ENCODE measurements at places on chromosomes 7 and 10.

DNA sequence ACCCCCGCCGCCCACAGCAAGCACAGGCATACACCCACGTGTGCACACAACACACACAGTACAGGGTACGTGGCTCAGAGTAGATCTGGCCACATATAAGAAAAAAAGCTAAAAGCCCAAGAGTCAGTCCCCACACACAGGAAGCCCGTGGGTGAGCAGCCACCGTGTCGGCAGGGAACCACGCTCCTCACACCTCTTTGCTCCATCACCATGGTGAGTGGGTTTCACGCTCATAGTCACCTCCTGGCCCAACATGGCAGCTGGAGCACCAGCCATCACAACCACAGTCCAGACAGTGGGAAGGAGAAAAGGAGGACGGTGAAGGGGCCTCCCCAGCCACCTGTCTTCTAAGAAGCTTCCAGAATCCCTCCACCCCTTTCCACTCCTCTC lies 76.0 kb upstream of the PDGFA start:
- DNase-seq = no peak

GRCh38 chr10:37844644-37845043 lies 12.8 kb downstream of the ZNF248 start:
- DNase-seq = no peak

- DNase-seq = no peak
Observed at GRCh38 chr7:74665296-74665938, 7.9 kb downstream of the GTF2I start.

GRCh38 chr7:31432176-31432575 lies 81.7 kb upstream of the ITPRID1 start:
- no peak for DNase-seq

DNA sequence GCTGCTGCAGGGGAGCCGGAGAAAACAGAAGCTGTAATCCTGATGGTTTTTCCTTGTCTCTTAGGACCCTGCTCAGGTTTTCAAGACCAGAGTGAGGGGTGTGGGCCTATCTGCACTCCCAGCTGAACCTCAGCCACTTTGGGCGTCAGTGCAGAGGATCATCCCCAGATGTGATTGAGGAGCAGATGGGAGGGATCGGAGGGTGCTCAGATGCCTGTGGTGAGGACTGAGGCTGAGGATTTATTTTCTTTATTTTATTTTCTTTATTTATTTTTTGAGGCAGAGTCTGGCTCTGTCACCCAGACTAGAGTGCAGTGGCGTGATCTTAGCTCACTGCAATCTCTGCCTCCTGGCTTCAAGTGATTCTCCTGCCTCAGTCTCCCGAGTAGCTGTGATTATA lies 13.9 kb downstream of the COL26A1 start:
- no peak for DNase-seq

- peak; percentile 6 for DNase-seq
Observed at GRCh38 chr7:80039251-80039884, 95.3 kb upstream of the GNAI1 start.

DNA sequence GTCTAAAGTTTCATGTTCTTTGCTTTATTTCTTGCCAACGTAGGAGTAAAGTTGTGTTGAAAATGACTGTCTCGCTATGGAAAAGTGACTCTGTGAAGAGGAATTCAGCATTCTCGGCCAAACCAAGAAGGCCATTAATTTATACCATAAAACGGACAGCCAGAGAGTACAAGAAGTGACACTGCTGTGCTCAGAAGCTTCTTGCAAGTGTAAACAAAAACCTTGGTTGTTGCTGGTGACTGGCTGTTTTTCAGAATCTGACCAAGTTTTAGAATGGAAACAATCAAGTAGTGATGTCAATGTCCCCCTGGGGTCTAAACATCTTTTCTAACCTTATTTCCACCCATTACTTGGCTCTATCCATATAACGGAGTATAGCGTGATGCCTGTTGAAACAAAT lies 201.9 kb downstream of the INHBA start:
- DNase-seq = no peak

- DNase-seq = no peak
Observed at GRCh38 chr7:137635874-137636273, 210.9 kb downstream of the DGKI start.

DNA sequence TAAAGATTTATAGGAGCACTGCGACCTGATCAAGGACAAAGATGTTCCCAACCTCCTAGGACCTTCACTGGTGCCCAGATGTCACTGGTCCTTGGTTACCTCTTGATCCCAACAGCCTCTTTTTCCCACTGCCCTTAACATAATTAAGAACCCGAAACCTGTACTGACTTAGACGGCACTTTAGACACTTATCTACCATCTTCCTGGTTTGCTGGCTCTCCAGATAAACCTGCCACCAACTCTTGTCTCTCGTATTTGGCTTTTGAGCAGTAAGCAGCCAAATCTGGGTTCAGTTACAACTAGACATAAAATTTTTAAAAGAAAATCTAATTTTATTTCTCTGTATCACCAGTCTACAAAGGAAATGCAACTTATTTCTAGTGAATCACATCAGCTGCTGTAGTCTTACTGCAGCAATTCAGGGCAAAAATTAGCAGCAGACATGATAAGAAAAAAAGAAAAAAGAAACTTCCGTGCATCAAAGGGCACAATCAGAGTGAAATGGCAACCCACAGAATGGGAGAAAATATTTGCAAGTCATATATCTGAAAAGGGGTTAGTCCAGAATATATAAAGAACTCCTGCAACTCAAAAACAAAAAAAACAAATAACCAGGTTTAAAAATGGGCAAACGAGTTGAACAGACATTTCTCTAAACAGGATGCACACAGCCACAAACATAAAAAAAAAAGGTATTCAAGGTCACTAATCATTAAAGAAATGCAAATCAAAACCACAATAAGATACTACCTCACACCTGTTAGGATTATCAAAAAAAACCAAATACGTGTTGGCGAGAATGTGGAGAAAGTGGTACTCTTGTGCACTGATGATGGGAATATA lies 9.4 kb downstream of the ASB13 start:
- DNase-seq = no peak

DNA sequence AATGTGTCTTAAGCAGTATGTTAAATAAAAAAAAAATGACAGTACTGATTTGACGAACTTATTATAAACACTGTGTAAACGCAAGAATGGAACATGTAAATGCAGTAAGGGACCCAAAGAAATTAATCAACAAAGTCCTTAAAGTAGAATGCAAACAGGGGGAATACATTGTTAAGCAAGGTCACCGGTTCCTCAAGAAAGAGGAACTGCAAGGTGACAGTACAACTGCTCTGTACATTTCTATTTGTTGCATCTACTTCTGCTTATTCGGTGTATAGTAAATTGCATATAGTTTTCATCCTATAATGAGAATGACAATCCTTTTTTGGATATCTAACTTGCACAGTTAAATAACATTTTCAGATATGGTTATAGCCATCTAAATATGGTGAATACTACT lies 387.0 kb upstream of the SEMA3D start:
- no peak for DNase-seq

DNA sequence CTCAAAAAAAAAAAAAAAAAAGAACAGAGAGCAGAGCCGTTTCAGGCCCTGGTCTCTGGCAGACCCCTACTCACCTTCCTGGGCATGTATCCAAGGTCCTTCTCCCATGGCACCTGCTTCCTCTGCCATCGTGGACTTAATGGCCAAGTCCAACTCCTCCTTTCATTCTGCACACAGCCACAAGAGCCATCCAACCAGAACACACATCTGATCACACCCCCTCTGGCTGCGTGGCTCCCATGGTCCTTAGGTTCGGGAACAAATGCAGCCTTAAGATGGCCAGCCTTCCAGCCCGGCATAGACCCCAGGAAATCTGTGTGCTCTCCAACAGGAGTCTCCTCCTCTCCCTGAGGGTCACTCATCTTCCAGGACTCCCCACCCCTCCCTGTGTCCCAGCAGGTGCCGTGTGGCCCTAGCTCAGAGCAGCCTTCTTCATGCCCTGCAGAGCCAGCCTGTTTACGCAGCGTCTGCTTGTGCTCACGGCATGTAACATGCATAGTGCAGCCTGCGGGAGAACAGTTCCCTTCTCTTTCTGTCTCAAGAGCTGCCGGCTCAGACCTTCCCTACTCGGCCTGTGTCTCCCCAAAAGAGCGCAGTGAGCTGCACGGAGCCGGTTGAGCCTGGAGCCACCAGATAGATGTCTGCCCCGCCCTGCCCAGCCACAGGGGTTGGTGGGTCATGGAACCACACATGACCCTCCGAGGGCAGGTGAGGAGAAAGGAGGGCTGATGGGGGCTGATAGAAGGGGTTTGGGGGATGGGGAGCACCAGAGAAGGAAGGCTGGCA lies 157.3 kb downstream of the NRF1 start:
- no peak for DNase-seq

- peak; percentile 2 for DNase-seq
Observed at GRCh38 chr7:124152859-124153692, 120.2 kb upstream of the TMEM229A start.

DNA sequence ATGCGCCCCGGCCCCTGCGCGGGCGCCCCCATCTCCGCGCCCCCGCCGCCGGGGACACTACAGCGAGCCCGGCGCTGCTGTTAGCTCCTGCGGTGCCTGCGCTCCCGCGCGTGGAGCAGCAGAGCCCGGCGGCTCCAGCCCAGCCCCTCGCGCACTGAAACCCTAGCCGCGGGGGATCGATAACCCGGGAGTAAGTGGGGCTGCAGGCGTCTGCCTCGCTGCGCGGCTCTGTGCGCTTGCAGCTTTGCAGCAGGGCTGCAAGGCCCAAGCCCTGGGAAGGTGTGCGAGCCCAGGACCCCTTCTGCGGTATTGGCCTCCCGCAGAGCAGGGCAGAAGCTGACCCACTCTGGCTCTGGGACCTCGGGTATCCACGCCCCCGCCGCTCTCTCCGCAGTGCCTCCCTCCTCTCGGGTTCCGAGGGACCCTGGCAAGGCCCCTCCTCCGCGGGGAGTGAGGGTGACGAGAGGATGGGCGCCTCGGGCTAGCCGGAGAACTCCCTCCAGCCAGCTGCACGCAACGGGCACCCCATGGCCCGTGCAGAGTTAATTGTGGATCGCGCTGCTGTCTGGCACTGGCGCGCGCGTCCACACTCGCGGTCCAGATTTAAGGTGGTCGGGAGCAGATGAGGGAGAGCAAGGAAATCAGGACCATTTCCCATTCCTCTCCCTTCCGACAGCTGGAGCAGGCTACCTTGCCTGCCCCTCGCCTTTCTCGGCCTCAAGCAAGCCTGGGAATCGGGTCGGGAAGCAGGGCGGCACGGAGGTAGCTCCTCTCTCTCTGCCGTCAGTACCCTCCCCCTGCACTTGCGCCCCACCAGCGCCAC lies 2.1 kb downstream of the SHH start:
- DNase-seq = no peak

- DNase-seq = no peak
Observed at GRCh38 chr7:20393021-20393610, 62.4 kb downstream of the ITGB8 start.

DNA sequence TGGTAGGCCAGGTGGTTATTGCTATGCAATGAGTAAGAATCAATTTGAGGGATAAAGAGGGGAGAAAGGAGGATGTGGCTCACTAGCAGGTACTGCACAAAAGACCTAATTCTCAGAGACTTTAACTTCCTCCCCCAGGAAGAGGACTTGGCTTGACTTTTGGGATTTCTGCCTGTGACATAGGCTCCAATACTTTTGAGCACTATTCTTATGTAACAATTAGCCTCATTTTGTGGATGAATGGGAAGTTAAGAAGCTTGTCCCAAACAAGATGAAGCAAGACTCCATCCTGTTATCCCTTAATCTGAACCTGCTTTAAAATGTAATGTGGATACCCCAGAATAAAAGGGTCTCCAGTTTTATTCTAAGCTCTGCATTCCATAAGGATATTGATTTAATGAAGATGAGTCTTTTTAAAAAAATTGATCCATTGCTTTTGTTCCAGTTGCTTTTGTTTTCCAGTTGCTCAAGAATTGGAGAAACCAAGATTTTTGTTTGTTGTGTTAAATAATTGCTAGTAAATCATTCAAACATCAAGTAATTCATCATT lies 218.5 kb downstream of the SNX13 start:
- DNase-seq = no peak

DNA sequence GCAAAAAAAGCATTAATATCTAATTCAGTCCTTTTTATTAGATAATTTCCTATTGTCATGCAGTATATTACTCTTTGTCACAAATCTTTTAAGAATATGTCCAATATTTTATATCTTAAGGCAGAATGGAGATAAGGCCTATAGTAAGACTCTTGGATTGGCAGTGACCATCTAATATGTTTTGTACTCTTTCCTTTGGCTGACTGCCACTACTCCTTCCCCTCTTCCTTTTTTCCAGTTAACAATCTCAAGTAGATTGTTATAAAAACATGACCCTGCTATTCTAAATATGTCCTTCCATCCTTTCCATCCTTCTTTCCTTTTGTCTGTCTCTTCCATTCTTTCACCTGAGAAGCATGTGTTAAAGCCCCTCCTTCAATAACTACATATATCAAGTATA lies 92.8 kb upstream of the TMEM168 start:
- no peak for DNase-seq

GRCh38 chr10:4740471-4740870 lies 85.5 kb upstream of the AKR1E2 start:
- no peak for DNase-seq

DNA sequence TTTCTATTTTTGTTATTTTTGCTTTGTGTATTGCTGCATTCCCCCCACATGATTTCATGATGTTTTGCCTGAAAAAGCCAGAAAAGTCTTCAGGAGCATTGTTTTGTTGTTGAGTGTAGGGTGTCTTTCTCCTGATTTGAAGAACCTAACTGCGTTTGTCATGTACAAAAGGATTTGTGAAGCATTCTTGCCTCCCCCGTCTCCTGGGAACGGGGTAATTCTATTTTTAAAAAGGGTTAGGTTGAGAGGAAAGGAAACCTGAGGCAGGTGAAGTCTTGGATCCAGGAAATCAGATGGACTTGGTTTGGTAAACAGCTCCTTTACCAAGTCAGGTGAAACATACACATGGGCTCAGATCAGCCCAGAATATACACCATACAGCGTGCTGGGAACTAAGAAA lies 26.0 kb upstream of the BTBD16 start:
- DNase-seq = no peak

- no peak for DNase-seq
Observed at GRCh38 chr7:116164552-116165306, 45.6 kb upstream of the TES start.

DNA sequence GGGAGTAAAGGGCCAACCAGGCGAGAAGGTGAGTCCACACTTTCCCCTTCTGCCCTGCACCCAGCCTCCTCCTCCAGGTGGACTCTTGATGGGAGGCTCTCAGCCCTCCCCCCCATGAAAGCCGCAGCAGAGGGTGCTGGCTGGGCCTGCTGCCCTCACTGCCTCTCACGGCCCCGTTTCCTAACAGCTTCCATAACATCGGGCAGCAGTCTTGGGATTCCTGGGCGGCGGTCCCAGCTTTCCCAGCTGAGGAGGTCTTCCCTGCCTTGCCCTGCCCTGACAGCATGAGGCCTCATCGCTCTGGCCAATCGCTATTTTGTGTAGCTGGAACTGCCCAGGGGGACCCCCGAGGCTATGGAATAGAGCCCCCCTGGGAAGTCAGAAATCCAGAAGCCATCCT lies 76.3 kb downstream of the COL13A1 start:
- DNase-seq = no peak

Data from NCI-H1105 (cell line).